ENCODE measurements at places on chromosomes 3 and 15.

GRCh38 chr3:195708626-195709481, 11.9 kb upstream of the MUC20 start:
- DNase-seq = no peak

DNA sequence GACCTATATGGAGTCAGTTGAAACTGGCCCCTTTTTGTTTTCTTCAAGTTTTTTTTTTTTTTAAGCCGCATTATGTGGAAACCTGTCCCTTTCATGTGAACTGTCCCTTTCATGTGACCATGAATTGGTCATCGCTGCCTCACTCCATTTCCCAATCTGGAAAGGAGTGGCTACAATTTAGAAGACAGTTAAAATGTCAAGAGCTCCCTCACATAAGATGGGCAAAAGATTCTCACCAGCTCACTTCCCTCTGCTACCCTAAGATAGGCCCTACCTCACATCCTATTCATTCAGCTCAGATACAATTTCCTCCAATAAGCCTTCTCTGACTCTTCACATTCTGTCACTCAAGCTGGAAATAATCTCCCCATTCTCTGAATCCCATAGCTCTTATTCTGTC, 111.3 kb upstream of the BCL6 start:
- no peak for DNase-seq

- no peak for DNase-seq
Observed at GRCh38 chr3:33428734-33429133, 11.5 kb downstream of the UBP1 start.

GRCh38 chr3:118754406-118755252, 280.0 kb downstream of the IGSF11 start:
- DNase-seq = no peak

- no peak for DNase-seq
Observed at GRCh38 chr3:55969634-55970033, 482.5 kb upstream of the WNT5A start.
